Vagina (tissue), 2 donors: ENCODE measurements at places on chromosomes 6 and 20.

- no peak for DNase-seq
Measured at GRCh38 chr6:31978831-31979230, 3.0 kb upstream of the C4A start.

DNA sequence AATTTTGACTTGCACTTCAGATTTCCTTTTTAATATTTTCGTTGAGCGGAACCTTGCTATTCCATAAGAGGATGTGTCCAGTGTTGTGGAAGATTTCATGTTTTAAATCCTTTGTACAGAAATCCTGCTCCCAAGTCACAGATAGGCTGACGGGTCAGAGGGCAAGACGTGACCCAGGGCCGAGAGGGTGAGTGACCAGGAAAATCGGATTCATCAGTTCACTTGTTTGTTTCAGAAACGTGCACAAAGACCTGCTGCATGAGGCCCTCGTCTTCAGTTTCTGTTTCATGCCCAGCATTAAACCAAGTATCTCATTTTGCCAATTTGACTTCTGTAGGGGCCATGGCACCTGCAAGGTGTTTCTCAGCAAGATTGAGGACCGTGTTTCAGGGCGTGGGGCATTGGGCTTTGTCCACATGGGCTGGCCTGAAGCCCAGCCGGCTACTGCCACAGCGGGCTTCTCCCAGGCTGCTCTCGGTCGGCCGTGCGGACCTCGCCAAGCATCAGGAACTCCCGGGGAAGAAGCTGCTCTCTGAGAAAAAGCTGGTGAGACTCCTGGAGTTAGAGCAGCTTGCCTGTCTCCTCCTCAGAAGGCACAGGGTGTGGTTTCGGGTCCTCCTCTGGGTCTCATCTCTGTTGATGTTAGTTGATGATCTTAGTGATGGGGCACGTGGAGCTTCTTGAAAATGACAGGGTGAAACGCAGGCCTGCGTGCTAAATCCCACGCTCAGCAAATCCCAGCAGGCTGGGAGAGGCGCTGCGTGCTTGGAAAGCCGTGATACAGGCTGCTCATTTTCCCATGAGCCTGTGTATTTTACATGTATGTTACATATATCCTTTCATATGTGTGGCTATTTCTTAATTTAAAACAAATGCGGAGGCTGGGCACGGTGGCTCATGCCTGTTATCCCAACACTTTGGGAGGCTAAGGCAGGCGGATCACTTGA, 10.5 kb downstream of the MTG2 start:
- no peak for DNase-seq

DNA sequence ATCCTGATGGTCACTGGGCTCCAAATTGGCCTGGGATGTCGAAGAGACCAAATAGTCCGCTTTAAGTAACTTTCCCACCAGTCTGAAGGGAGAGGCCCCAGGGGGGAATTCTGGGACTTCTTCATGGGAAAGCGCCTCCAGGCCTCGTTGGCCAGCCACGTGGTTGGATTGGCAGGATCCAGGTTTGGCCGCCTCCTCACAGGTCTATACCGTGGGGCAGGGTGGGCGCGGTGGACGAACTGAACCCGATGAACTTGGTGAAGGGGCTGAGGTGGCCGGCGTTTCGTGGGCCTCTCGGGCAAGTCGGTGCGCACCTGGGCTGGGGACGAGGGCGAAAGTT, 297 bp downstream of the POM121L2 start:
- no peak for DNase-seq

DNA sequence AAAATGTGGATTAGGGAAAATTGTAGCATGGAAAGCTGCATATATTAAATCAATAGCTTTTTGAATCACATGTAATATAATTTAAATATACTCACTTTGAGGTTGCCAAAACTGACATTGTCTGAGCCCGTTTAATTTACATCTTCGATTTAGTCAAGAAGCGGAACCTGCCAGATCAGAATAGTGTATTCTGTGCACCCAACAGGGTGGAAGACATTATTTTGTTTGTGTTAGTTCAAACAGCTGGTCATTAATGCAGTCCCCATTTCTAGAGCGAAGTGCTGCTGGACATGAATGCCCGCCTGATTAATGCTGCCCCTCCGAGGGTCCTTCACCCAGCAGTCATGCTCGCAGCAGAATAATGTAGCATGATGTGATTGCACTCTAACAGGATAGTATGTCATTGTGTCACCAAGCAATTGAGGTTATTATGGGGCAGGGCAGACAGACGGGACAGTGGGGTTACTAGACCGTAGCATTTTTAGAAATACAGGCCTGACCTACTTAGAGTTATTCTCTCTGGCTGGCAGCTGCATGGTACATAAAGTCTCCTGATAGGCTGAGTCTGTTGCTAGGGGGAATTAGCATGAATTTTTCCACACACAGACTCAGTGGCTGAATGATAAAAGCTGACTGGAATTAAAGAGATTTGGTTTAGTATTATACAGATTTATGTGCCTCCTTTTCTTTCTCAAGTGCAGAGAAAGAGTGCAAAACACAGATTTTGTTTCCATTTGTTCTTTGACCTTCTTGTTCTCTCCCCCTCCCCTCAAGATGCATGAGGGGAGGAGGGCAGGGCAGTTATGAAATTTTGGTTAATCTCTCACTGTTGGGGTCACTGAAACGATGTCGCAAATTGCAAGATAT, 147.1 kb downstream of the PRL start:
- DNase-seq = no peak

DNA sequence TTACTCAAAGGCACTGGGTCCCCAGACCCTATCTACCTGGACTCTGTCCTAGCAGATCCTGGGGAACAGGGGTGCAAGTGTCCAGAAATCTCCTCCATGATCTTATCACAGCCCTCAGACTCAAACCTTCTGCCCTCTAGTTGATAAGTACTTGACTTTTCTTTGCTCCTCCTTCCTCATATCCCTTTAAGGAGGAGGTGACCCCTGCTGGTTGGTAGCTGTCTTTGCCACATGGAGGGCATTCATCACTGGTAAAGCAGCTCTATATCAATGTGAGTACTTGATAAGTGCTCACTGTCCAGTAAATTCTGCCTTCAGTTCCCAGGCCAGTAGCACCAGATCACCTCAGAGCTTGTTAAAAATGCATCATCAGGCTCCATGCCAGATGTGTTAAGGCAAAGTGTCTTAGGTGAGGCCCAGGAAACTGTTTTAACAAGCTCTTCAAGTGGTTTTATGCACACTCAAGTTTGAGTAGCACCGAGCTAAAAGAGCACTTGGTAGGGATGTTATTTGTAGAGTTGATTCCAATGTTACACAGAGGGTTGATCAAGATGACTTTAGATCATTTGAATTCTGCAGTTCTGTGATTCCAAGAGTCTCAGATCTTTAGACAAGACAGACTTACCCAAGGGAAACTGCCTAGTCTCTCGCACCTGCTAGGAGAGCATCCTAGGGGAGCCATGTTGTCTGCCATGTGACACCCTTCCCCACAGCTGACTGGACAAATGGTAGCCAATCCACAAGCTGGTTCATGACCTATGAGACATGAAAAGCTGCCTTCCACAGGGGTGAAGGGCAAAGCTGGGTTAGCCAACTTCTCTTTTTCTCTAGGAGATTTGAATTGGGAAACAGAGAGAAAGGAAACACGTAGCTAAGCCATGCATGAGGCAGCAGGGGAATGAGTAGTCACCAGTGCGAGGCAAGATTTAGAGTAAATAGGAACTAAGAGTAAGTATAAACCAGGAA, 18.6 kb downstream of the TREML2 start:
- DNase-seq = peak; percentile 52

- DNase-seq = no peak
Measured at GRCh38 chr20:5065166-5065878, 54.4 kb downstream of the PCNA start.

DNA sequence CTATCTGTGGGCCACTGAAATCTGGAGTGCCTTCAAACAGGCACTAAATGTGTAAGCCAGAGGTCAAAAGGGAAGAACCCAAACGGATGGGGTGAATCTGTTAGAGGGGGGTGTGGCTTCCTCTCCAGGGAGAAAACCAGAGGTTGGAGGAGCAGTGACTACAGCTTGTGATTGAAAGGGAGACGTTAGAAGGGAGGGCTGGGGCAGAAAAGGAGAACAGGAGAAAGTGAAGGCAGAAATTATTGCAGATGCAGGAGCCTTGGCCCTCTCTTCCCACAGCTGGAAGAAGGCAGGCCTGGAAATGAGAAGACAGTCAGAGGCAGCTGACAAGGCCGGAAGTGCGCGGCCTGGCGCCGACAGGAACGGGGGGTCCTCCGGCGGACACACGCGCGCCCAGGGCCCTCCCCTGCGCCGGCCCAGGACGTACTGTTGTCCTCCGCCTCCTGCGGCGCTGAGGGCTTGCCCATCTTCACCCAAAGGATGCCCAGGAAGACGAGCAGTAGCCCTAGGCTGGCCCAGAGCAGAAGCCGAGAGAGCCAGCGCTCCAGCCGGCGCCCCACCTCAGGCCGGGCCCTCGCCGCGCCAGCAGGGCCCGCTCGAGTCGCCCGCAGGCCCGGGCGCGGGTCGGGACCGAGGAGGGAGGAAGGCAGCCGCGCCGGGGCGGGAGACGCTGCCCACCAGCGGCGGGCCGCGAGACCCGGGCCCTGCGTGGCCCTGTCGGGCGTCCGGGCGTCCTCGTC, 806 bp downstream of the LEMD2 start:
- peak; percentile 92 for DNase-seq

- no peak for DNase-seq
Measured at GRCh38 chr6:90874931-90875330, 288.1 kb upstream of the MAP3K7 start.

DNA sequence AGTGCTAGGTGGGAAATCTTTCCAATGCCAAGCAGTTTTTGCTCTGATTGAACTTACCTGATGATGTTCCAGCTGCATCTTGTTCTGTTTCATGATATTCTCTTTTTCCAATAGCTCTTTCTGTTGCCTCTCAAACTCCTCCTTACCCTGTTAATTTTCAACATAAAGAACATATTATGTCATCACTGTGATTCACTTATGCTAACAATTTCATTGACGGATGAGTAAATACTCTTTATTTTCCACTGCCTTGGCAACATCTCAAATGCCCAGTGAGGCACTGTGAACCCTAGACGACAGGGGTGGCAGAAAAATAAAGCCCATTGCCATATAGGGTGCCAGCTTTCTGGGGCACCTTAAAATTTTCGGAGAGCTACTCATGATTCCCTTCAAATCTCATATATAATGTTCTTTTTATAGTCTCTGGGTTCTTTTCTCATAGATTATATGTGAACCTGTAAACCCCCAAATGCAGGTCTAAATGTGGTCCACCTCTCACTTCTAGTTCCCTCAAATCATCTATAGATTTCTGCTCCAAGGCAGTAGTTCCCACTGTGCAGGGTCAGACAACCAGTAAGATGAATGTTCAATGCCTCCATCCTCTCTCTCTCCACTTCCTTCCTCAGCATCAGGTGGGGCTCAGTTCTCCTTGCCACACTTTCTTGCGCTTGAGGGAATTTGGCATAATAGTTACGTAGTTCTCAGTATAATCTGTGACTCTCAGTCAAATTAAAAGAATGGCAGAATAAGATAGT, 44.1 kb downstream of the NEDD9 start:
- DNase-seq = no peak

GRCh38 chr20:35621560-35621946, 5.9 kb downstream of the SPAG4 start:
- no peak for DNase-seq

- peak; percentile 96 for DNase-seq
Measured at GRCh38 chr6:111601886-111602285, 3.8 kb downstream of the TRAF3IP2 start.

GRCh38 chr6:94487371-94487770, 1068.0 kb upstream of the EPHA7 start:
- DNase-seq = no peak

DNA sequence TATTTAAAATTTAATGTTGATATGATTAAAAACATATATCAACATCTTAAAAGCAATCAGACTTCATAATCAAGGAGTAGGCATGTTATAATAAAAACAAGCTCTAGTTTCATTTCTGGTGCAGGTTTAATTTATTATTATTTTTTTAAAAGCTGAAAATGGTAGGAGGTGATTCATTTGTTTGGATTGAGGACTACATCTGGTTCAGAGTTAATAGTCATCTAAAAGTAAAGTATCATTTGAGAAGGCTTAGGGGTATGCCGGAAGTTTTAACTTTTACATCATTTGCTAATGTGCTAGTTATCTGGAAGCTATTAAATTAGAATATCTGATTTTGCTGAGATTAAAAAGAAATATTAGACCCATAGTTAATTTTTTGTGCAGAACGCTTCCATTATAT, 169.5 kb upstream of the LAMA2 start:
- DNase-seq = no peak

GRCh38 chr20:49982072-49982345, 771 bp upstream of the SNAI1 start:
- DNase-seq = no peak

- no peak for DNase-seq
Measured at GRCh38 chr20:56345911-56346310, 12.9 kb upstream of the FAM210B start.

DNA sequence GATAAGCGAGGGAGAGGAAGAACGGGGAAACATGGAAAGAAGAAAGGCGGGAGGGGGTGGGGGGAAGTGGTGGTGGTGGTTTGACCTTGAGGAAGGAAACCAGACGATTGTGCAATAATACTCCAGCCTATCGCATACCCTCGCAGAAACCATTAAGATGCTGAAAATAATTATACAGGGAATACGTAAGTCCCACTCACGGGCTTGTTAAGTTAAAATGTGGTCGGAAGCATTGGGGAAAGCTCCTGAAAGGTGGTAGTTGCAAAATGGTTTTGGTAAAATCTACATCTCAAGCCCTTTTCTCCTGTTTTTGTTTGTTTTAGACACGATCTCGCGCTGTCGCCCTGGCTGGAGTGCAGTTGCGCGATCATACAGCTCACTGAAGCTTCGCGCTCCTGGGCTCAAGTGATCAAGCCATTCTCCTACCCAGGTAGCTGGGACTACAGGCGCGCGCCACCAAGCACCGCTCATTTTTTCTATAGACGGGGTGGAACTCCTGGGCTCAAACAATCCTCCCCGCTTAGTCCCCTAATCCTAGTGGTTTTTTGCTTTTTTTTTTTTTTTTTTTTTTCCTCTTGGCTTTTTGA, 128.9 kb upstream of the ZNF184 start:
- DNase-seq = no peak

GRCh38 chr6:17490724-17491123, 97.3 kb downstream of the CAP2 start:
- DNase-seq = no peak

DNA sequence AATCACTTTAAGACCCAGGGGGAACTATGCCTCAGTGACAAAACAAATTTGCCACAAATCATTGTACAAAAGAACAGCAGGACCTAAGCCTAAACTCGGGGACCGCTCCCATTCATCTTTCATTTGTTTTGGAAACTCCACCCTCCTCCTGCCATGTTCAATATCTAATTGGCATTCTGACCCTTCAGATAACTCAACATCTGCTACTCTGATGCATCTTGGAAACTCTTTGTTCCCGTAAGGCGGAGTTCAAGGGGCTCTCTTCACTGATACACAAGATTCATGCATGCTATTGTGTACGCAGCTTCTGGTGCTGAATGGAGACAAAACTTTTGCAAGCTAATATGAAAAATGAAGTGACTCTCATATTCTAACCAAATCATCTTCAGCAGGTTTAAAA, 187.6 kb downstream of the ZFP64 start:
- no peak for DNase-seq
